Stimulated activated CD8-positive, alpha-beta memory T cell treated with anti-CD3 and anti-CD28 coated beads, Interleukin-2, amount 100 ng/mL, for 1 hour (primary cell): ENCODE measurements at places on chromosomes 2 and 18.

DNA sequence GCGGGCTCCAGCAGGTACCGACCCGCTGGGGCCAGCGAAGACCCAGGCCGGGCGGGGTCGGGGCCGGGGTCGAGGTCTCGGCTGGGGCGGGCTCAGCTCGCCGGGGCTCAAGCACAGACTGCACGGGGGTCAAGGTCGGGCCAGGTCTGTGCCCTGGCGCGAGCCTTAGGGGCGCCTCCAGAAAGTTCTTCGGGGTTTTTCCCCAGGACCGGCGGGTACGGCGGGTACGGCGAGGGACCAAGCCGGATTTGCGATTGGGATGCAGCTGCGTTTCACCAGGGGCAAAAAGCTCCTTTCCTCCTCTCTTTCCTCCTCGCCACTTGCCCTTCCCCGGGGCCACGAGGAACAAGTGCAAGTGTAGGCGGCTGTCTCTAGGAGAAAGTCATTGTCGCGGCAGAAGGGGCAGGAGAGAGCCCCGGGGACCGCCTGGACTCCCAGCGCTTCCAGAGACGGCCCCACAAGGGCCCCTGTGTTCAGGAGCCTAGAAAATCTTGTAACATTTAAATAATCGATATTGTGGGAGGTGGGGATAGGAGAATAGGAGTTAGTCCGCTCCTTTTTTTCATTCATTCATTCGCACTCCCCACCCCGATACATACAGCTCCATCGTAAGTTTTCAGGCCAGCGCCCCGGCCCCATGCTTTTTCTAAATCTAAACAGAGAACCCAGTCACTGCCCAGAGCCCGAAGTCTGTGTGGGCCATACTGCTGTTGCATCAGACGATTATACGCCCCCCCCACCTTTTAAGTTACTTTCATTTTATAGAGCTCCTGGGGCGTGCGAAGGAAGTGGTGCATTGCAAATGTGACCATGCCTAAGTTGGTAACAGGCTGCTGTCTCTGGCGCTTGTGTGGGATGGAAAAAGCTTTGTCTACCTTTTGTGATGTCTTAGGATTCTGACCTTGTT, 679 bp downstream of the PMAIP1 start:
- peak; percentile 35 for DNase-seq

DNA sequence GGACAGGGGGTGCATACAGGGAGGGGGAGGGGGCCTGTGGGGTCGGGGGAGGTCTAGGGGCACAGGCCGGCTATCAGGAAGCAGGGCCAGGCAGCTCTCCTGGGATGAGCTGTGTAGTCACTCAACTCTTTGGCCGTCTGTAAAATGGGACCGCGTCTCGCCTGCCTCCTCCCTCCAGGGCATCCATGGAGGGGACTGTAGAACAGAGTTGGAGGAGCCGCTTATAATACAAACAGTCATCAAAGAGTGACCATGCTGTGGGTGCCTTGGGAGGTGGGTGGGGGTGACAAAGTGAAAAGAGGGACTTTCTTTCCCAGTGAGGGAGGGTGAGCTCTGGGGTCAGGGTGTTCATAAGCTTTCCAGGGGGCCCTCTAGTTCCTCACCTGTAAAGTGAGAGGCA, 169.6 kb upstream of the HAAO start:
- no peak for DNase-seq

- no peak for DNase-seq
These were observed 1809.5 kb upstream of the CELF4 start for GRCh38 chr18:39375066-39375465.

DNA sequence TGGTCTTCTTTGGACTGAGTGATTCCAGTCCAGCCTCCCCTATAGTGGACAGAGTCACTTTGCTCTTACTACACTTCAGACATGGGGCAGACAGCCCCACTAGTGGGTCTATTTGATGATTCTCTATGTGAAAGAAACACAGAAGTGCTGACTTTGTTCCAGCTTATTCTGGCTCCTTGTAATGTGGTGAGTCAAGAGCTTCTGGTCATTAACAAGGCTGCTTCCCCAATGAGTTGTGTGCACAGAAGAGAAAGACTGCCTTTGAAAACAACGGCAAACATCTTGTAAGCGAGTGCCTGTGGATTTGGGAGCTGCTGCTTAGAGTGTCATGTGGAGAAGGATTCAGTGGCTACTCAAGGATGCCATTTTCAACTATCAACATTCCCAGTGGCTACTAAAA, 39.1 kb downstream of the RMC1 start:
- DNase-seq, result no peak
